Stimulated activated CD4-positive, alpha-beta T cell treated with anti-CD3 and anti-CD28 coated beads, Interleukin-1b, Interleukin-23, amount 100 ng/mL, for 1 hour (primary cell): ENCODE measurements at places on chromosomes 13 and 19.

DNA sequence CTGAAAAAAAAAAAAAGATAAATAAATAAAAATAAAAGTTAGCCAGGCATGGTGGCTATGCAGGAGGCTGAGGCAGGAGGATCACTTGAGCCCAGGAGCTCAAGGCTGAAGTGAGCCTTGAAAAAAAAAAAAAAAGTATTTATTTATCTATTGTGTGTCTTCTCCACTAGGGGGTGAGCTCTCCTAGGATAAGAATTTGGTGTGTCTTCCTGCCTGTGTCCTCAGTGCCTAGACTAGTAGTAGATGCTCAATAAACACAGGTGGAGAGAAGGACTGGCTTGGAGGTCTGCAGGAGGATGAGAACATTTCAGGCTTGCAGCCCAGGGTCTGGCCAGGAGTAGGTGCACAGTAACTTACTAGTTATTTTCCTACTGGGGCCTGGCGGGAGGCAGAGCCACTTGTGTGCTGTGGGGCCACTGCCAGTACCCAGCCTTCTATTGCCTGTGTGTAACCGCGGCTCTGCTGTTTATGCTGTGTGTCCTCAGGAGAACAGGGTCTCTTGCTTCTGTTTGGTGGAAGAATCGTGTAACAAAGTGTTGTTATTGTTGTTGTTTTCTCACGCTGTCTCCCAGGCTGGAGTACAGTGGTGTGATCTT lies 5.4 kb downstream of the LMTK3 start:
- no peak for DNase-seq

DNA sequence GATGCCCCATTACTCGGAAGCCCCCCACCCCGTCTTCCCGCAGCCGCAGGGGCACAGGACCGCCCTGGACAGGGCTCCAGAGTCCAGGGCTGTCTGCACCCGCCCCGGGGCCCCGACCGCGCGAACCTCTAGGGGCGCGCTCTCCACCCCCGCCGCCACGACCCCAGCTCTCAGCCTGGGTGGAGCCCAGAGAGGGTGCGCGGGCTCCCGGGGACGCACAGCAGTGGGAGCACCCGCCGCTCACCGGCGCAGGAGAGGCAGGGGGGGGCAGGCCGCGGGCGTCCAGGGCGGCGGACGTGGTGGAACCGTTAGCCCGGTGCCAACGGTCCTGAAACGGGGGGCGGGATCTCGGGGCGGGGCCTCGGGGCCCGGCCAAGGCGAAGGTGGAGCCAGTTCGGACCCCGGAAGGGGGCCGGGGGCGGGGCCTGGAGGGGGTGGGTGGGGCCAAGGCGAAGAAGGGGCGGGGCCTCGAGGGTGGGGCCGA lies at the start of gene ATP8B3:
ATP8B3 (minus strand) TSS at position 335 of the 484 bp plus-strand sequence. CDS start 540 bp downstream, outside the sequence.
- DNase-seq: peak; percentile 52

DNA sequence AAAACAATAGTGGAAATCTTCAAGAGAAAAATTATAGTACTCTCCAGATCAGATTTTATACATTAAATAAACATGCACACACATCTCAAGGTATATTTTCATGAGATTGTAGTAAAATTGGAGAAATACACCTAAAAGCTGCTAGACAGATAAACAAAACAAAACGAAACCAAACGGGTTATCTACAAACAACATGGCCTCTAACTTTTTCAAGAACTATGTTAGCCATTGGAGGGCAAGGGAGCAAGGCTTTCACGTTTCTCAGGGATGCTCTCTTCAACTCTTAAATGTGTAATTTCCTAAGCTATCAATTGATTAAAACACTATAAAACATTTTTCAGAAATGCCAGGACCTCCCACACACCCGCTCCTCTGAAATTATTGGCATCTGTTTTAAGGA lies 1262.4 kb upstream of the PCDH20 start:
- DNase-seq: no peak

DNA sequence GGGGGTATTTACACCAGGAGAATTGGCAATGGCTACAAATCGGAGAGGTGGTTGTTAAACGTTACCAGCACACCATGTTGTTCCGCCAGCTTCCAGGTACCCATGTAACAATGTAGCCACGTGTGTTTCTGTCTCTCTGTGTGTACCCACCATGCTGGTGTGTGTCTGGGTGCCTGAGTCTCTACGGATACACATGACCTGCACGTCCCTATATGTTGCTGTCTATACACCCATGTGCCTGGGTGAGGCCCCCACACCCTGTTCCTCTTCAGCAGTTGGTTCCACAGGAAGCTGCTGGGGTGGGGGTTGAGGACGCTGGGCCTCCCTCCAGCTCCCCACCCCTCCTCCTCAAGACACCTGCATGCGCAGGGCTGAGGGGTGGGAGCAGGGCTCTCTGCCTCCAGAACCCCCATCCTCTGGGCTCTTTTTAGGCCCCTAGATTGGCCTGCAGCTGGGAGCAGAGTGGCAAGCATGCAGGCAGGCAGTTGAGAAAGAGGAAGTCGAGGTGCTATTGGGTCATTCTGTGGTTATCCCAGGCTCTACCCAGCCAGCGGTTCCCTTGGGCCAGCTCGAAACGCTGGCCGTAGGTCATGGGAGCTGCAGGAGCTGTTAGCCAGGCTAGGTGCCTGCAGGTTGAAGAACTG lies at the start of gene ARHGEF18:
ARHGEF18 (plus strand) TSS at position 351 of the 644 bp plus-strand sequence. CDS start 13,954 bp downstream, outside the sequence.
- DNase-seq: peak; percentile 43

GRCh38 chr13:91184244-91184926 lies 163.1 kb upstream of the MIR17HG start:
- no peak for DNase-seq

- no peak for DNase-seq
Measured at GRCh38 chr19:16036397-16036925, 39.8 kb upstream of the TPM4 start.

DNA sequence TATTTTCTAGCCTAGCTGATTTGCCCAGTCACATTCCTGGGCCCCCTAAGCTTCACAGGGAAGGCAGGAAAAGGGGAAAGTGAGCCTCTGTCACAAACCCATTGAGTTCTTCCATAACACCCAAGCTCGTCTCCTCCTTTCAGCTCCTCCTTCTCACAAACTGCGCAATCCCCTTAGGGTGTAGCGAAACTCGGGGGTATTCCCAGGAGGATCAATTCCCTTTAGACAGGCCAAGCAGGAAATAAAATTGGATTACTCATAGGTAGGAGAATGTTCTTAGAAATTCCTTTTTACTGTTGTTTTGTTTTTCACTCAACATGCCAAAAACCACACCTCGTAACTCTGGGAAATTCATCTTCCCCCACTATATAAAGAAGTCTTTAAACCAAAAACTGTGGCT lies 139.3 kb downstream of the IRS2 start:
- DNase-seq: no peak

GRCh38 chr13:30743319-30744055 lies 8.1 kb downstream of the ALOX5AP start:
- DNase-seq: no peak

DNA sequence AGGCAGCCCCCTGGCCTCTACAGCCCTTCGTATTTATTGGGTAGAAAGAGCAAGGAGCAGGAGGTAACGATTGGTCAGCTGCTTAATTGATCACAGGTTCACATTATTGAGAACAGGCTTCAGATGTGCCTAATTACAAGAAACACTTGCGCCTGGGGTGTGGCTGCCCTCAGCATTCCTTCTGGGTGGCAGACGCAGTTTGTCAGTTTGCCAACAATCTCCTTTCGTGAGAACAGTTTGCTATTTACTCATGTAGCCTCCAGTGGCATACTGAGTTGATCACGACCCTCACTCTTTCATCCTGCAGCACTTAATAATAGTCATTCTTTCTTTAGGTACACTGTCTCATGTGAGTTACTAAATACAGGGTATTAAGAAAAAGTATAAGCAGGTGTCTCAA lies 985.6 kb downstream of the SLITRK5 start:
- no peak for DNase-seq

GRCh38 chr13:44768775-44769581 lies 192.8 kb upstream of the TSC22D1 start:
- DNase-seq: no peak

DNA sequence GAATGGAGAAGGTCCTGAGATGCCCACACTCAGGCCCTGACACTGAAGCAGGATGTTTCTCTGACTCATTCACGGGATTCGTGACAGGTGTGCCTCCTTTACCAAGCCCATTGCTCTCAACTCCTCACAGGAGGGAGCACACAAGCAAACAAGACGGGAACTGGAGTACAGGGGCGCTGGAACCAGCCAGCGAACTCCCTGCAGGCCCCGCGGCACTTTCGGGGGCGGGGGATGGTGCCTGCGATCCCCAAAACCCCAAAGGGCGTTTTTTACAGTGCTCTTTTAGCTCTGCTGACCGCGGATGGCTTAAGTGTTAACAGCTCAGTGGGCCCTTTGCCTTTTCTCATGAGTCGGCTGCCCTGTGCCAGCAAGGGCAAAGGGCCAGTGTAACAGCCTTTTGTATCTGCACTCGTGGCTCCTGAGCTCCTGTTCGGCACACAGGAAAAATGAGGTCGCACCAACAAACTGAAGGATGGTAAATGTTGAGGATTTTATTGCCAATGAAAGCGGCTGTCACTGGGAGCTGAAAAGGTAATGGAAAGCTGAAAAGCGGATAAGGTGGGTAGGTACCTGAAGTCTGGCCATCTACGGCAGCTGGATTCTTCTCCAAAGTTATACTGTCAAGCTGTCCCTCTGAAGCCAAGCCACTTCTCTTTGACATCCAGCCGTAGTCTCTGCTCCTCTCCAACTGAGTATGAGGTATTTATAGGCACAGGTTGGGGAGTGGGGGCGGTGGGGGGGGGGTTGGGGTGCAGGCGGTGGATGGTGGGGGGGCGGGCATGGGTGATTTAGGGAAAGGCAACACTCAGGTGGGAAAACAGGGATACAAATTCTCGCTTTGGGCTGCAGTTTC lies 65.0 kb upstream of the TRPC4 start:
- DNase-seq: no peak

DNA sequence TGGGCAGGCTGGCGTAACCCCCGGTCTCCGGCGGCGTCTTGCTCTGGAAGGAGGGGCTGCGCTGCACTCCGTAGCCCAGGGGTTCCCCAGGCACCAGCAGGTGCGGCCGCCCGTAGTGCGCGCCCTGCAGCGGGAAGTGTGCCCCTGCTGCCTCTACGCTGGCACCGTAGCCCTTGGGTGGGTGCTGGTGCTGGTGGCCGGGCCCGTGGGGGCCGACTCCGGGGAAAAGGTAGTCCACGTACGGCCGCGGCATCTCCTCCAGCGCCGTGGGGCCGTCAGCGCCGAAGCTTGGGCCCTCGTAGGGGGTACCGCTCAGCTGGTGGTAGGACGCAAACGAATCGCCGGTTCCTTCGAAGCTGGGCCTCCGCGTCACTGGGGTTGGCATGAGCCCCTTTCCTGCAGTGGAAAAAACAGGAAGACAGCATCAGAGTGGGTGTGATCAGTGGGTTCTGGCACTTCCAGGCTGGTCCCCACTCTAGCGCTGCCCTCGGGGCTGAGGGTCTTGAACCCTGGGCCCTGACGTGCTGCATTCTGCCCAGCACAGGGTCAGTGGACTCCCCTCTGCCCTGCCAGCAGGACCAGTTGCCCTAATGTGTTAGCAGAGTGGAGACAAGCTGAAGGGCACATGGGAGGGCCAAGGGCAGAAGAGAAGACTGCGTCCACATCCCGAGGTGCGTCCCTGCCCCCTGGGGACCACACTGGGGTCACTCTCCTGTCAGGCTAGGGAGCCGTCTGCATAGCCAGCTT lies 72.3 kb downstream of the LATS2 start:
- DNase-seq: no peak

DNA sequence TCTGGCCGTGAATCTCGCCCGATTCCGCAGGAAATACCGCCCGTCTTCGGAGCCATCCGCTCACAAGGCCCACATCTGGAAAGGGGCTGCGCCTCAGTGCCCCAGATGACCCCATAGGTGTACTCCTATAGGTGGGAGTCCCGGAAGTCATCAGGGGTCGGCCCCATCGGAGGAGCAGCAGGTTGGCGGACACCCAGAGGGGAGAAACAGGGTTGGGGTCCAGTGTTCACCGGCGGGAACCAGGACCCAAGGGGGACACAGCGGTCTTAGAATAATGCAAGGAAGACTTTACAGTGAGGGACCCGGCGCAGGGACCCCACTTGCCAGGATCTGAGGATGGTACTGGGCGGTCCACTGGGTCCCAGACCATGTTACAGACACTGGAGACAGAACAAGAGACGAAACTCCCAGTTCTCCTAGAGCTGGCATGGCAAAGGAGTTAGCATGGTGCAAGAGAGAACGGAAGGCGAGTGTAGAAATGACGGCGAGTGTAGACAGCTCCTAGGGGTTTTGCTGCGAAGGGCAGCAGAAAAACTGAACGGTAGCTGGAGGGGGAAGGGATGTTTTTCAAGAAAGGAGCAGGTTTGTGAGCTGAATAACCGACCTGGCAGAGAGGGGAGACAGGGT lies 4.2 kb upstream of the RGL3 start:
- no peak for DNase-seq

DNA sequence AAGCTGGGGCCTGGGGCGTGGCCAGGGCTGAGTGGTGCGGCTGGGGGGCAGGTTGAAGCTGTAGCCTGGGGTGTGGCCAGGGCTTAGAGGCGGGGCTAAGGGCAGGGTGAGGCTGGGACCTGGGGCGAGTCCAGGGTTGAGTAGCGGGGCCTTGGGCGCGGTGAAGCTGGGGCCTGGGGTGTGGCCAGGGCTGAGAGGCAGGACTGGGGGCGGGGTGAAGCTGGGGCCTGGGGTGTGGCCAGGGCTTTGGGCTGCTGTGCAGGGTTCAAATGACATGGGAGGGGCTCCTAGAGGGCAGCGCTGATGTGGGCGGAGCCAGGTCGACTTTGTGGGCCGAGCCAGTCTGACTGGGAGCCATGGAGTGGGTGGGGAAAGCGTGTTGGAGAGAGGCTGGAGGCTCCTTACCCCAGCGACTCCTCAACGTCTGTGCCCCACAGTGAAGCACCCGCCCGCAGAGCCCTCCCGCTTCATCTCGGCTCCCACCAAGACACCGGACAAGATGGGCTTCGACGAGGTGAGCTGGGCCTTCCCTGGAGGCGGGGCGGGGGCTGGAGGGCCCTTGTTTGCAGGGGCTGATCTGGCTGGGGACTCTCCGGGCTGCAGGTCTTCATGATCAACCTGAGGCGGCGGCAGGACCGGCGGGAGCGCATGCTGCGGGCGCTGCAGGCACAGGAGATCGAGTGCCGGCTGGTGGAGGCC lies 21.5 kb downstream of the COLGALT1 start:
- no peak for DNase-seq

DNA sequence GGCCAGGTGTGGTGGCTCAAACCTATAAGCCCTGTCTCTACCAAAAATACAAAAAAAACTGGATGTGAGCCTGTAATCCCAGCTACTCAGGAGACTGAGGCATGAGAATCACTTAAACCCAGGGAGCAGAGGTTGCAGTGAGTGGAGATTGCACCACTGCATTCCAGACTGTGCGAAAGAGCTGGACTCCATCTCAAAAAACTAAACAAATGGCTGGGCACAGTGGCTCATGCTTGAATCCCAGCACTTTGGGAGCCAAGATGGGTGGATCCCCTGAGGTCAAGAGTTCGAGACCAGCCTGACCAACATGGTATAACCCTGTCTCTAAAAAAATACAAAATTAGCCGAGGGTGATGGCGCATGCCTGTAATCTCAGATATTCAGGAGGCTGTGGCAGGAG lies 34.9 kb upstream of the ZNF83 start:
- DNase-seq: no peak

DNA sequence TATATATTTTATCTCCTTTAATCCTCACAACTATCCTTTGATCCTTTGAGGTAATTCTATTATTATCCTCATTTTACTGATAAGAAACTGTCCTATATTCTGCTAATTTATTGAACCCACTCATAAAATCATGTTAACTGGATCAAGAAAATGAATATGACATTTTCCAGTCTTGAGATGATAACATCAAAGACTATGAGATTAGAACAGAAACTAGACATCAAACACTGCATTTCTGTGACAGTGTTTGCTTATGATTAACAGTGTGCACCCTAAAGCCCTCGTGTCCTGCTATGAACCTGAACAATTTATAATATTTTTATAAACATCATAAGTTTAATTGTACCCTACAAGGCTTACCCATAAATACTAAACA lies 96.3 kb downstream of the TBC1D4 start:
- no peak for DNase-seq
